Kidney epithelial cell (primary cell): ENCODE measurements at places on chromosomes 3 and 15.

- DNase-seq, result no peak
Observed at GRCh38 chr15:61752001-61752400, 308.2 kb downstream of the VPS13C start.

- DNase-seq, result no peak
Observed at GRCh38 chr15:30990446-30991254, 778 bp downstream of the MTMR10 start.

- no peak for DNase-seq
Observed at GRCh38 chr3:120432150-120432860, 18.5 kb downstream of the FSTL1 start.

DNA sequence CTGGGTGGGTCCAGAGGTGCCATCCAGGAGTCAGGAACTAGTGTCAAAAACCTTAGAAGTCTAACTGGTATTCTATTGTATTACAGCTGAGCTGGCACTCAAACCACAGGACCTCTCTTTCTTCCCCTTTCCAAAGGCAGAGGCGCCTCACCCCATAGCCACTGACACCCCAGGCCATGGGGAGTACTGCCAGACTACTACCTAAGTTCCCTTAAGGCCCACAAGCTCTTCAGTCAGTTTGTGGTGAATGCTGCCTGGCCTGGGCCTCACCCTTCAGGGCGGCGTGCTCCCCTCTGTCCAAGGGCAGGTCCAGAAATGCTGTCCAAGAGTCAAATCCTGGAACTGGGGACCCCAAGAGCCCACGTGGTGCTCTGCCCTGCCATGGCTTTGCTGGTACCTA is 43.0 kb upstream of the FGF7 start:
- DNase-seq, result no peak

DNA sequence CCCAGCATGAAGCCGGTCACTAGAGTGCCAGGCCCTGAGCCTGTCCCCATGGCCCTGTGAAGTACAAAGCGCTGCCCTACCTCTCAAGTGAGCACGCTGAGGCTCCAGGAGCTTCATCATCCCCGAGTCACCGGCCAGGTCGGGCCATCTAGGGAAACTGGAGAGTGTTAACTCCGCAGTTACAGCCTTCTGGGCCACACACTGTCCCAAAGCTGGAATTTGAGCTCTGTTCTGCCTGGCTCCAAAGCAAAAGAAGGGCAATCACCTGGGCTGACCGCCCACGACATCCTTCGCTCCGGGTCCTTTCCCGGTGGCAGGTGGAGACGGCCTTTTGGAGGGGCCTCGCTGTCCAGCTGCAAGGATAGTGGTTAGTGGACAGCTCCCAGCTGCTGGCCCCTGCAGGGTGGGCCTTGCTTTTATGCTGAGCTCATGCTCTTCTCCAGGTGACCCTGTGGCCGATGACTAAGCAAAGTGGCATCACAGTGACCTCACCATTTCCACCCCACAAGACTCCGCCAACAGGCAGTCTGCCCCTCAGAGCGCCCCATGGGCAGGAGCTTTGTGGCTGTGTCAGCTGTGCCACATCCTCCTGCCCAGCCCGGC is 3.5 kb upstream of the MUC4 start:
- DNase-seq, result peak; percentile 58

DNA sequence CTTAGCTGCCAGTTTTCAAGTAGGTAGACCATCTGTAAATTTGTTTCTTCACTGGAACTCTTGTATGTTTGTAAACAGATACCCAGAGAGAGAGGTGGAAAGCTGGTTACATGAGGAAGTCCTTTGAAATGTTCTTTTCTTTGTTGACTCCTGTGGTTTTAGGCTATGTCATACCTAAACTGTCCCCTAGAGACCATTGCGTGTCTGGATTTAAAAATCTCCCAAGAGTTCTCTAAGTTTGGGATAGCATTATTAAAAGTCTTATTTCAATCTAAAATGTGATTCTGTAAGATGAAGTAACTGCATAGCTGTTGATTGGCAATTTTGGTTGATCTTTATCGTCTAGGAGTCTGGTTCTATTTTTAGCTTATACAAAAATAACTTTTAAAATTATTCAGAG is 127.2 kb downstream of the GHSR start:
- DNase-seq, result no peak

DNA sequence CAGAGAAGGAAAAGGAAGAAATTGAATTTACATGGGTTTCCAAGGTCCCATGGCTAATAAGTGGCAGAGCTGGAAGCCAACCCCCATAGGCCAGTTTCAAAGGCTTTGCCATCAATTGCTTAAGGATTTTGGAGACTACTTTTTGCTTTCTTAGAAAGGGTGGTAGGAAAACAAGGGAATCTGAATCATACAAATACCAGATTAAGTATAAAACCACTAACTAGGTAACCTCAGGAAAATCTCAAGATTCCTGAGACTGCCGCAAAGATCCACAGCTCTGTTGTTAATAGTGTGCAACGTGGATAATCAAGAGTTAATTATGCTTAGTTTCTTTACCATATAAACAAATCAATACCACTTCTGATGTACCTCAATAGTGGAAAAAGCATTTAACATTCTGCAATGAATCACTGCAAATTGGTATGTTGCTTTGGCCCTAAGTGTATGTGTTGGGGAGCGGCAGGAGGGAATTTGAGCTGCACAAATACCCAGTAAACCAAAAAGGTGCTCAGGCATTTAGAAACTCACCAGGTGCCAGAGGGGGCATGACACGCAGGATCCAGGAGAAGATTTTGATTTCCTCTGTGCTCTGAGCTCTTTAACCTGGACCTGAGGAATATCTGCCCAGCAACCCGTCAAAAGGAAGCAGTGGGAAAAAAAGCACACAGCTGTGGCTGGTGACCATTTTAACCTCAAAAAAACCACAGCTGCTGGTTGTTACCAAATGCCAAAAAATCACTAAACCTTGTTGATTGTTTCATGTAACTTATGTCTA is 22.0 kb downstream of the AADAC start:
- peak; percentile 34 for DNase-seq

DNA sequence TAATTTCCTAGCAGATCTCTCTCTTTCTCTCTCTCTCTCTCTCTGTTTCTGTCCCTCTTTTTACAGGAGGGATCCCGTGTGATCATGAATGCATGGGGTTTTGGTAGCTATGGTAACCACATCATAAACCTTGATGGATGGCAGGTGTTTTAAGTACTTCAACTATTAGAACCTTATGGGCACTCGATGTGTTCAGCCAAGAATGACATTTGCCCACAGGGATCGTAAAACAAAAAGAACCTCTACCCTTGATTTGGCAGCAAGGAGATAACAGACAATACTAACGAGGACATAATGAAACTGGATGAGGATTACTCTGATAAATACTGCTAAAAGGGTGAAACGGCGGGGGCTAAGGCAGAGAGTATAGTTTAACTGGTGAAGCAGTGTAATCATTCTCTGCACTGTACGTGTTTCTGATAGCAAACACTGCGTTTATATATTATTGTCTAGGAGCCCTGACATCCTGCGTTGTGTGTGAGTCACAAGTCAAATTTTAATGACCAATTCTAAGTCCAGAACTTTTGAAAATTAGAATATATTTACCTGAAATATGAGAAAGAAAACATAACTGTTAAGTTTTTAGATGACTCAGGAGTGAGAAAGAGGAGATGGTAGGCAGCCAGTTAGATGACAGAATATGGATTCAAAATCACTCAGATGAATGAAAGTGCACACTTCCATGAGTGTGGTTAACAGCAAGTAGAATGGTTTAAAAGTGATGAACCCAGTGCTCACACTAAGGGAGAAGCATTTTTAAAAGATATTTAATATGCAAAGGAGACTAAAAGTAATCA is 80.3 kb downstream of the OTOL1 start:
- DNase-seq, result no peak
